ENCODE measurements at places on chromosomes 6 and 20.

- no peak overlapping the region for H3K4me3 ChIP-seq
- H3K36me3 ChIP-seq = peaks cover 38% of the 10 kb centered on the region
- H3K27me3 ChIP-seq = no peaks in the 10 kb centered on the region
- no peak for DNase-seq
- no peaks in the 10 kb centered on the region for H3K4me1 ChIP-seq
- peak overlapping the region; percentile 86 for H3K27ac ChIP-seq
Measured at GRCh38 chr6:158758451-158758860, 60.7 kb downstream of the EZR start.

DNA sequence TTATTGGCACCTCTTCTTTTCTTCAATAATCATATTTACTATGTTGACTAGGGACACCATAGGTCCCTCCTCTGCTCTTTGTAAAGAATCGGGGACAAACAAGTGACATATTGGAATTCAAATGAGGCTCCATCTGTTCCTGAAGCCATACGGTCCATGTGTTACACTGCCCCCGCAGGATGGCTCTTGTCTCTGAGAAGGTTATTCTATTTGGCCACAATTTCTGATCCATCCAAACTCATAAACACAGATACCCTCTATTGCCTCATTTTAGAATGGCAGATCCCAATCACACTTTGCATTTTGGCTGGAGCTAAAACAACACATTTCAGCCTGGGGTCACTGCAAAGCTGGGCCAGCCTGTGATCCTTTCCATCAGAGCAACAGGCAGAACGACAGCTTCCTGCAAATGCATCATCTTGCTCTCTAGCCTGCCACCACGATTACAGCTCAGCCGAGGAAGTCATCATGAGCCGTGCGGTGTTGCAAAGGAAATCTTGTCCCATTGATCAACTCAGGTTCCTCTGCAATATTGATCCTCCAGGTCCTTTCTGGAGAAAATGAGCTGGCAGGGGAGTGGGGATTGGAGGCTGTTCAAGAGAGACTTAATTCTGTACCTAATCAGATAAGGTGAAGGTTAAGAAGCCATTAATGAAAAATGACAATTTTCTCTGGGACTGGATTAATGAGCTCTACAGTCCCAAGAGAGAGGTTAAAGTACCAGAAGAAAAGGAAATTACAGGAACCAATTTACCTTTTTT, 73.1 kb downstream of the AGPAT4 start:
- no peak overlapping the region for H3K4me3 ChIP-seq
- no peak for DNase-seq
- no peaks in the 10 kb centered on the region for H3K4me1 ChIP-seq

DNA sequence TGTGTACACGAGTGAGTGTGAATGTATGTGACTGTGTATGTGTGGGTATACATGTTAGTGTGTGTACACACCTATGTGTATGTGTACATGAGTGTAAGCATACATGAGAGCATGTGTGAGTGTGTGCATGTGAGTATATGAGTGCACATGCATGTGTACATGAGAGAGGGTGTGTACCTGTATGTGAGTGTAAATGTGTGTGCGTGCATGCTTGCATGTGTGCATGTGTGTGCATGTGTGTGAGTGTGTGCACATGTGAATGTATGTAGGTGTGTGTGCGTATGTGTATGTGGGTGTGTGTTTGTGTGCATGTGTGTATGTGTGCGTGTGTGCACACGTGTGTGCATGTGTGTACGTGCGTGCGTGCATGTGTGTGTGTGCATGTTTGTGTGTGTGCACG, 183.4 kb downstream of the BMP7 start:
- H3K27me3 ChIP-seq = peaks cover 4% of the 10 kb centered on the region
- peaks cover 16% of the 10 kb centered on the region for H3K36me3 ChIP-seq
- H3K4me1 ChIP-seq = no peaks in the 10 kb centered on the region
- no peak overlapping the region for H3K4me3 ChIP-seq
- no peak for DNase-seq
- H3K27ac ChIP-seq = no peak overlapping the region

DNA sequence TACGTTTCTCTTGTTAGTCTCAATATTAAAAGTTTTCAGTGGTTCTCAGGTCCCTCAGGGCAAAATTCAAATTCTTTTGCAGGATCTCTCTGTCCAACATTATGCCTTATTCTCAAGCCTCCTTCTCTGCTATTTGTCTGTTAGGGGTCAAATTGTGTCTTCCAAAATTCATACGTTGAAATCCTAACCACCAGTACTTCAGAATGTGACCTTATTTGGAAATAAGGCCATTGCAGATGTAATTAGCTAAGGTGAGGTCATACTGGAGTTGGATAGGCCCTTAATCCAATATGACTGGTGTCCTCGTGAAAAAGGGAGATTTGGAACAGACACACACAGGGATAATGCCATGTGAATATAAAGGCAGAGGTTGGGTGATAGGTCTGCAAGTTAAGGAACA, 64.1 kb upstream of the ADGRF1 start:
- H3K4me3 ChIP-seq = no peak overlapping the region
- H3K27ac ChIP-seq = no peak overlapping the region
- H3K27me3 ChIP-seq = peaks cover 3% of the 10 kb centered on the region
- no peaks in the 10 kb centered on the region for H3K4me1 ChIP-seq
- DNase-seq = no peak

DNA sequence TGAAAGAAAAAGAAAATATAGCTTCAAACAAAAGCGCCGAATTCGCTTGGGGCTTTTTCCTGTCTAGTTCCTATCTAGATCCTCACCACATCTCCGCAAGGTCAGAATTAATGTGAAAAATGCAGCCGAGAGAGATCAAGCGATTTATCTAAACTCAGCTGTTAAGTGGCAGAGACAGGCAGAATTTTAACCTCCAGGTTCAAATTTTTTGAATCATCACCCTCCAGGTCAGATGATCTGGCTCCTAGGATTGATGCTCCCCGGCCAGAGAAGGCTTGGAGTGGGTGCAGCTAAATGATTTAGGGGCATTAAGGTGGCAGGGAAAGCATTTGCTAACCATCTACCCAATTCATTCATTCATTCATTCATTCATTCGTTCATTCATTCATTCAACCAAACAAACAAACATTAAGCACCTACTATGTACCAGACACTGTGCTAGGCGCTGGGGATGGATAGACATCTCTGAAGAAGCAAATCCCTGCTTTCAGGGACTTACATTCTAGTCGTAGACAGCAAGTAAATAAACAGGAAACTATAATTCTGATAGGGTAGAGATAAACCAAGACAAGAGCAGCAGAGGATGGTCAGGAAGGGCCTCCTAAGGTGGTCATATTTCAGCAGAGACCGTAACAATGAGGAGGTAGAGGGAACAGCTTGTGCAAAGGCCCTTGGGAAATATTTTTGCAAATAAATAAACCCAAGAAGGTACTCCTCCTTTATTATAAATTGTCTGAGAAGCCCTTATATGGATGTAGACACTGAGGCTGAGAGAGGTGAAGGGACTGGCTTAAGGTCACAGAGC, 672 bp upstream of the UBE2V1 start:
- no peaks in the 10 kb centered on the region for H3K27me3 ChIP-seq
- H3K4me1 ChIP-seq = peaks cover 78% of the 10 kb centered on the region
- no peak for DNase-seq
- peak overlapping the region; percentile 94 for H3K4me3 ChIP-seq
- peak overlapping the region; percentile 97 for H3K27ac ChIP-seq

DNA sequence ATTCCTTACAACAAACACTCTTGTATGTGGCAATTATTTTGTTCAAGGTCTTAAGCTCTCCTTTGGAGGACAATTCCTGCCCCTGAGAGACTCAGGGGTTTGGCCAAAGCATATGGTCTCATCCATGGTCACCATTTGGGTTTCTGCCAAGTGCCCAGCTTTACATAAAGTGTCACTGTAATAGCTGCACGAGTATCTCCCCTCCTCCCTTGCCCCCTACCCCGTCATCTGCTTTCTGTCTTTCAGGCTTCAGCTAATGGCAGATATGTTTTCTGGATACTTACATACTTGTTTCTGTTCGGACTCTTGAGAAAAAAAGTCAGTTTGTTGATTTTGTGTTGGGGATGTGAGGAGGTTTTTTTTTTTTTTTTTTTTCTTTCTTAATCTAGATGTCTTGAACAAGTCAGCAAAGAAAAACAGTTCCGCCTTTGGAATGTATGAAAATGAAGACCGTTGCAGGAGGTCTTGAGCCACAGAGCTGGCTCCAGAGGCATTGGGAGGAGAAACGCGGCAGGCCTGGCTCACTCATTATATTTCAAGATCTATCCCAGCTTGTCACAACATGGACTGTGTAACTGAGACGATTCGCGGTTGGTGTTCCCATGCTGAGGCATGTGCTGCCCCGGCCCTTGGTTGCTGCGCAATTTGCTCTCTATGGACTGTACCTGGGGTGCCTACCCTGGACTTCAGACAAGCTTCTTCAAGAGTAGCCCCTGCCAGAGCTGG, 32.6 kb upstream of the STX16 start:
- DNase-seq = no peak
- peaks cover 6% of the 10 kb centered on the region for H3K27me3 ChIP-seq
- no peak overlapping the region for H3K27ac ChIP-seq
- no peaks in the 10 kb centered on the region for H3K4me1 ChIP-seq
- H3K36me3 ChIP-seq = no peaks in the 10 kb centered on the region
- no peak overlapping the region for H3K4me3 ChIP-seq

GRCh38 chr6:3500262-3501014, 43.6 kb upstream of the SLC22A23 start:
- DNase-seq = no peak
- H3K27me3 ChIP-seq = peaks cover 18% of the 10 kb centered on the region
- no peaks in the 10 kb centered on the region for H3K4me1 ChIP-seq
- no peak overlapping the region for H3K4me3 ChIP-seq

DNA sequence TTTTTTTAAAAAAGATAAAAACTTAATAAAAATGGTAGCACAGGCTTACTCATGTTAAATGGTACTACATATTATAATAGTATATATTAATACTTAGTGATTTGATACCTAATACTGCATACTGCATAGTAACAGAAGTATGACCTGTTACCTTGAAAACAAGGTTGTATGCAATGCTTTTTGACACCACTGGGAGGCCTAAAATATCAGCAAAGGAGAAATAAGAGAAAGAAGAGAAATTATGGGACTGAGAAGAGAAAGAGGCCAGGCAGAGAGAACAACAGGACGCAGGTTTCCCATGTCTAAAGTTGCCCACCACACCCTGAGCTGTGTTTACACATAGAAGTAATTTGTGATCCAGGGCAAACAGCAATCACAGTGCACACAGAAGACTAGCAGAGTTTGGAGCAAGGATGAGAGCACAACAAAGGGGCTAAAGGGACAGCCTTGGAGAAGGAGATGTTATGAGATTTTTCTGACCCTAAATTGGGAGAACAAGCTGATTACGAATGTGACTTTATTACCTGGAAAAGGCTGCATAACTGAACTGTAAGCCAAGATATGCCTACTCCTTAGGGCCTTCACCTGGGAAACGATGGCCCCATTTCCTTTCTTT, 73.2 kb downstream of the ROS1 start:
- H3K4me1 ChIP-seq = no peaks in the 10 kb centered on the region
- no peaks in the 10 kb centered on the region for H3K36me3 ChIP-seq
- H3K27me3 ChIP-seq = peaks cover 4% of the 10 kb centered on the region
- no peak for DNase-seq
- H3K4me3 ChIP-seq = no peak overlapping the region

DNA sequence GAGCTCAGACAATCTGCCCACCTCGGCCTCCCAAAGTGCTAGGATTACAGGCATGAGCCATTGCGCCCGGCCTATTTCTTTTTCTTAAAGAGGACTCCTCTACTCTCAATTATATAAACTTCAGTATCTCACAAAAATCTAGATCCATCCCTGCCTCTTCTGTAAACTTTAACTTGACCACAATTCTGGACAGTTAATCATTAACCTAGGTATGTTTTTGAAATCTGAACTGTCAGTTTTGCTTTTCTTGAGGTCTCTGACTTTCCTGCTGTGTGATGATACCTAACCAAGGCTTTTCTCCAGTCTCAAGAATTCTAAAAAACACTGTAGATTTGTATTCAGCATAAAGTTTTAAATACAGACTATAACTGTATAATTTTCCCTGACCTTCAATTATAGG, 388.2 kb upstream of the SYNCRIP start:
- no peak for DNase-seq
- no peaks in the 10 kb centered on the region for H3K27me3 ChIP-seq
- no peaks in the 10 kb centered on the region for H3K36me3 ChIP-seq
- H3K4me3 ChIP-seq = no peak overlapping the region
- no peak overlapping the region for H3K27ac ChIP-seq

- H3K36me3 ChIP-seq = no peaks in the 10 kb centered on the region
- H3K27ac ChIP-seq = no peak overlapping the region
- peaks cover 2% of the 10 kb centered on the region for H3K27me3 ChIP-seq
- H3K4me3 ChIP-seq = no peak overlapping the region
- peaks cover 13% of the 10 kb centered on the region for H3K4me1 ChIP-seq
- no peak for DNase-seq
Measured at GRCh38 chr6:33959661-33960344, 156.0 kb upstream of the MLN start.

- no peaks in the 10 kb centered on the region for H3K36me3 ChIP-seq
- H3K27ac ChIP-seq = no peak overlapping the region
- H3K4me3 ChIP-seq = no peak overlapping the region
Measured at GRCh38 chr20:17399303-17399985, 131.7 kb downstream of the BFSP1 start.

- H3K36me3 ChIP-seq = no peaks in the 10 kb centered on the region
- H3K27me3 ChIP-seq = peaks cover 75% of the 10 kb centered on the region
- no peak for DNase-seq
- H3K27ac ChIP-seq = no peak overlapping the region
Measured at GRCh38 chr20:63007360-63007645, 539 bp upstream of the BHLHE23 start.

DNA sequence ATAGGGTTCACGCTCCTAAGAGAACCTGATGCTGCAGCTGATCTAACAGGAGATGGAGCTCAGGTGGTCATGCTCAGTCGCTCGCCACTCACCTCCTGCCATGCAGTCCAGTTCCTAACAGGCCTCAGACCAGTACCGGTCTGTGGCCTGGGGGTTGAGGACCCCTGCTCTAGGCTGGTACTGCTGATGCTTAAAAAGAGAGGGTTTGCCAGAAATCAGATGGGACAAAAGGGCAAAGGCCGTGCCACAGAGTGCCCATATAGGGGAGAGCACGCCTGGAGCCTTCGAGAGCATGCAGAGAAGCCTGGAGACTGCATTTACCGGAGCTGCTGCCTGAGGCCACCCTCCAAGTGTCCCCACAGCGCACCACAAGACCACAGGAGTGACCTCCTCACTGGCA, 75.5 kb downstream of the PTPN1 start:
- no peak overlapping the region for H3K27ac ChIP-seq
- DNase-seq = no peak
- no peaks in the 10 kb centered on the region for H3K36me3 ChIP-seq
- no peaks in the 10 kb centered on the region for H3K27me3 ChIP-seq
- H3K4me1 ChIP-seq = peaks cover 2% of the 10 kb centered on the region
